ENCODE measurements at places on chromosomes 2 and 18.

DNA sequence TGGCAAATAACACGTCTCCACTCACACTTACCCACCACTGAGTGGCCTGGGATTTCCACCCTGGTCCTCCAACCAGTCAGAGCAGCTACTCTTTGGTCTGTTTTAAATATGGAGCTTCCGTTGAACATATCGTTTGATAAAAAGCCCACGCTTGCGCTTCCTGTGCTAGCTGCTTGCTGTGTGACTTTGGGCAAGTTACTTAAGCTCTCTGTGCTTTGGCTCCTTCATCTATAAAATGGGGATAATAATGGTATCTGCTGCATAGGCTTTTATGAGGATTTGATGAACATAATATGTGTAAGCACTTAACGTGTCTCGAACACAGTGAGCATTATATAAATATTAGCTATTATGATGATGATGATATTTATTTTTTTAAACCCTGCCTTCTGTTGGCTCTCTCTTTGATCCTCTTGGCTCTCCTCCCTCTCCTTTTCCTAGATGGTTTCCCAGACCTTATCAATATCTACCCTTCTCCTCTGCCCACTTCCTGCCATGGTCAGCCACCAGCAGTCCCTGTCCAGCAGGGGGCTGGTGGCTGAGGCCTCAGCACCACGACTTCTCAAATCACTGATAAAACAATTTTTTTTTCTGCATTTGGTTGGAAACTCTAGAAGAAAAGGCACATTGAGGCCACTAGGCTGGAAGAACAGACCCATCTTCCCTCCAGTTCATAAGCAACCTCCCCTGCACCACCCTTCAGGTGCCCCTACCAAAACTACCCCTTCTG, 191.9 kb downstream of the LOXHD1 start:
- no peak for DNase-seq

DNA sequence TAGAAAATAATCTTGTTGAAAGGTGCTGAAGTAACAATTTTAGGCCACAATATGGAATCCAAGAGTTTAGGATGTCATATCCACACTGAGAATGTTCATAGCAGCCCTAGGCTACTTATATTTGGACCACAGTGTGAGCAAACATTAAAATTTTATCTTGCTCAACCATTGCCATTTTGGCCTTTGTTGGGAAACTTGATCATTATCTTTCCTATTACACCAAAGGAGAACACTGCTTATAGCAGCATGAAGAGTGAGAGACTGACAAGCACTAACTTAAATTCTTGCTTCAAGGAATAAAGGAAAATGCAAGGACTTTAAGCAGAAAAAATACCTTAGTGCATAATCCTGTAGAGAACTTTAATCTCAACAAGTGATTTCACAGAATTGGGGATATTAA, 86.3 kb upstream of the LRRTM4 start:
- DNase-seq, result no peak

DNA sequence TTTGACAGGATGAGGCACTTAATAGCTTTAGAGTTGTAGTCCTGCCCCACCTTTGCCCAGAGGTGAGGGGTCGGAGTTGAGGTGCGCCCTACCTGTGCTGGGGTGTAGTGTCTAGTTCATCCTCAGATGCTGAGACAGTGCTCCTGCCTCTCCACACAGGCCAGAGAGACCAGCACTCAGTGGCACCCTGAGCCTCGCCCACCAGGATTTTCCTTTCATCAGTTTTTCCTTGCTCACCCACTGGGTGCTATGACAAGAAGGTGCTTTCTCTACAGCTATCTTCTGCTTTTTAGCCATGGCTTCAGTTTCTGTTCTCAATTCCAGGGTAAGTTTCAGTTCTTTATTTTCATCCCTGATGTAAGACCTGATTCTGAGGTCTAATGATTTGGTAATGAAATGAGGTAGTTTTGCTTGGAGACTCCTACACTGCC, 16.8 kb upstream of the TMEM131 start:
- DNase-seq, result no peak

DNA sequence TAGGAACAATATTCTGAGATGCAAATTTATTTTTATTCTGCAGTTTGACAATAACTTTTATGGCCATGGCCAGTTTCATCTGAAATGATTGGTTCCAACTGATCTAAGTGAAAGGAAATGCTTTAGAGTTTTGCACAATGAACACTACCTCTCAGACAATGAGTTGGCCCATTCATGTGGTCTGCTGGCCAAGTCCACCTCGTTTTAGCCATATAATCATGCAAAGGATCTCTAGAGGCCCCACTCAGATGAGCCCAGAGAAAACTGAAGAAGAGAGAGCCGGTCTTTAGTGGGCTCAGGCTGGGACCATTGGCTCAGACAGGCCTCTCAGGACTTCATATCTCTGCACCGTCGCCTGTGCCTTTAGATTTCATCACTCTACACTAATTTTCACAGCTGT, 254.7 kb downstream of the MREG start:
- no peak for DNase-seq

All from NCI-H69 (cell line).